GM19239 (cell line): ENCODE measurements at places on chromosomes 5 and 9.

- DNase-seq: no peak
These were observed 23.8 kb downstream of the SHC3 start for GRCh38 chr9:89154651-89155336.

DNA sequence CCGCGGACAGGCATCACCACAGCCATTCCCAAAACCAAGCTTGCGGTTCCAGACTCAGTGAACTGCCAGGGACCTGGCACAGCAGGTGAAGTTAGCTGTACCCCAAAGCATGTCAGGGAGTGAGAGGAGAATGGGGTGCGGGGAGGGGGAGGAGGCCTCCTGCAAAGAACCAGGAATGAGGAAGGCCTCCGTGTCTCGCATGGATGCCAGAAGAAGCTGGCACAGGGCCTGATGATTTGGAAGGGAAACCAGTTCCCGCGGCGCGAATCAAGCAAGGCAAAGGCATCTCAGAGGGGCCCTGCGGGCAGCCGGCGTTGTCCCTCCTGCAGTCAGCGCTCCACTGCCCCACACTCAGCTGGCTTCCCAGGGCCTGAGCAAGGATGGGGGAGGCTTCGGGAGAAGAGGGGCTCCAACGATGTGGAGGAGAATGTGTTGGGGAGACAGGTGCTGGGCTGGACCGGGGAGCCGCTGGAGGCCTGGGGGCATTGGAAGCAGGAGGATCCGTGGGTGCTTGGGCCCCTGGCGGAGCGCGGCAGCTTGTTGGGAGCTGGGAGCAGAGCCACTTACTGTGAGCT is 14.6 kb downstream of the SLC9A3 start:
- no peak for DNase-seq

- peak; percentile 22 for DNase-seq
These were observed 263.2 kb downstream of the DMAC1 start for GRCh38 chr9:7536310-7536939.

GRCh38 chr9:83680233-83680632 is 27.5 kb downstream of the UBQLN1 start:
- no peak for DNase-seq

GRCh38 chr5:100161868-100162267 is 373.3 kb upstream of the FAM174A start:
- no peak for DNase-seq

DNA sequence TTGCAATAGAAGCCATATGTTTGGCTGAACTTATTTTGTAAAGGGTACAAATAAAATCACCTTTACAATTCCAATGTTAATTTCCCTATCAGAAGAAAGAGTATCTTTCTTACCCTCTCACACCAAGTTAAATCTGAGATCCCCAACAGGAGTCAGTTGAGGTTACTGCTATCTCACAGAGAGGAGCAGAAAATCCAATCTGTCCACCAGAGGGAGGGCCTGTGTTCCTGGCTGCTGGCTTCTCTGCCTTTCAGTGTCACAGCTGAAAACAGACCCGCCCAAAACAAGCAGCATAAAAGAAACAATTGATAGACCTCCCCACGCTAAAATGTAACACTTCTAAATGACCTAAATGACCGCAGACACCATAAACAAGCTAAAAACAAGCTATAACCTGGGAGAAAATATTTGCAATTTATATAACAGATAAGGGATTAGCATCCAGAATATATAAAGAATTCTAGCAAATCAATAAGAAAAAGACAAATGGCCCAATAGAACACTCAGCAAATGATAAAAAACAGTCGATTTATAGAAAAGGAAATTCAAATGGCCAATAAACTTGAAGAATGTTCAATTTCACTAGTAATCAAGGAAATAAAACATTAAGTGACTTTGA is 24.5 kb upstream of the MVB12B start:
- no peak for DNase-seq

DNA sequence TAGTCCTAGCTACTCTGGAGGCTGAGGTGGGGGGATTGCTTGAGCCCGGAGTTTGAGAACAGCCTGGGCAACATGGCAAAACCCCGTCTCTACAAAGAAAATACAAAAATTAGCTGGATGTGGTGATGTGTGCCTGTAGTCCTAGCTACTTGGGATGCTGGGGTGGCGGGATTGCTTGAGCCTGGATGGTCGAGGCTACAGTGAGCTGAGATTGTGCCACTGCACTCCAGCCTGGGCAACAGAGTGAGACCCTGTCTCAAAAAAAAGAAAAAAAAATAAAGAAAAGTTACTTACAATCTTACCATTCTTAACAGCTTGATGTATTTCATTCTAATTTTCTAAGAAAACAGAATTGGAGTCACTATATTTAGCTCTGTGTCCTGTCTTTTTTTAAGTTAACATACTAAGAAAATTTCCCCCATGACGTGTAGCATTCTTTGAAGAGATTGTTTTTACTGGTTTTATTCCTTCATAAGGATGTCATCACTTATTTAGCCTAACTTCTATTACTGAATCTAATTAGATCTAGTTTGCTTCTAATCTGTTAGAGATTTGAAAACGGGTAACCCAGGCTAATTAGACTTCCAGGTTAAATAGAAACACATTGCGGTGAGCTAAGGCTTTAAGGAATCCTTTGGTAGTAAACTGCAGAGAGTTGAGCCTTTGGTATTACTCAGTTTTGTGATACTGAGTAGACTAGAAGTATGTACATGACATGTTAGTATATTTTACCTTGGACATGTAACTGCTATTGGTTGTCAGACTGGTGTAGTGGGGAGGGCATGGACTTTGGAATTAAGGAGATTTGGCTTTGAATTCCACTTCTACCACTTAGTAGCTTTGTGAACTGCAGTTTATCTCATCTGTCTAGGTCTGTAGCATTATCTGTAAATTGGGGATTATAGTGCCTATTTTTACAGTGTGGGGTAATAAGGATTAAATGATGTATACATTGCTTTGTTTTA is 24.0 kb downstream of the HSPA4 start:
- no peak for DNase-seq

- DNase-seq: no peak
These were observed 9.1 kb upstream of the ADAM19 start for GRCh38 chr5:157584628-157585027.

GRCh38 chr5:52864371-52864770 is 76.7 kb downstream of the ITGA1 start:
- DNase-seq: no peak

DNA sequence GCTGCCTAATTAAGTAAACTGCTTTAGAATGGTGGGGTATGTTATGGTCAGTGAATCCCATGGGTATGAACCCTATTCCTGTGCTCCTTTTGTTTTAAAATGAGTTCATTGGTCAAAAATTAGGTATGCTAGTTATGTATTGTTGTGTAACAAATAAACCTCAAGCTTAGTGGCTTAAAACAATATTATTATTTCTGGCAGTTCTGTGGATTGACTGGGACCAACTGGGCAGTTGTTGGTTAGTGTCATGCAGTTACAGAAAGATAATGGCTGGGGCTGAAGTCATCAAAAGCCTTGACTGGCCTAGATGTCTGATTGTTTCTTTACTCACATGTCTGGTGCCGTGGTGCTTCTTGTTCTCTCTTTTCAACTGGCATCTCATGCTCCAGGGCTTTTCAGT is 8.9 kb upstream of the PTAR1 start:
- DNase-seq: no peak

DNA sequence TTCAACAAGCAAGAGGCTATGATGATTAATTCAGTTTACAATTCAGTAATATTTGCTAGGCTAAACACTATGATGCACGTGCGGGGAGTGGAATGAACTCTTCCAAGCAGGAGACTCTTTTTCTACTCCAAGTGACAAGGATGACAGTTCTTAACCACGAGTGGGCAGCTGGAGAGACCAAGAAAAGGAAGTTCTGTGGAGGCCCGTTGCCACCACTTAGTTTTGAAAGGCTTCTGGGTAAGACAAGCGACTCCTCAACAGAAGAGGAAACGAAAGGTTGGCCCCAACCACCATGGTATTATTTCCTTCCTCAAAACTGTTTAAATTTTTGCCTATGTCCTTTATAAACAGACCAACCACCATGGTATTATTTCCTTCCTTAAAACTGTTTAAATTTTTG is 2.8 kb downstream of the DCAF12 start:
- no peak for DNase-seq

GRCh38 chr5:124570285-124571035 is 176.0 kb downstream of the ZNF608 start:
- no peak for DNase-seq

GRCh38 chr5:116371431-116371830 is 203.2 kb downstream of the SEMA6A start:
- DNase-seq: no peak

DNA sequence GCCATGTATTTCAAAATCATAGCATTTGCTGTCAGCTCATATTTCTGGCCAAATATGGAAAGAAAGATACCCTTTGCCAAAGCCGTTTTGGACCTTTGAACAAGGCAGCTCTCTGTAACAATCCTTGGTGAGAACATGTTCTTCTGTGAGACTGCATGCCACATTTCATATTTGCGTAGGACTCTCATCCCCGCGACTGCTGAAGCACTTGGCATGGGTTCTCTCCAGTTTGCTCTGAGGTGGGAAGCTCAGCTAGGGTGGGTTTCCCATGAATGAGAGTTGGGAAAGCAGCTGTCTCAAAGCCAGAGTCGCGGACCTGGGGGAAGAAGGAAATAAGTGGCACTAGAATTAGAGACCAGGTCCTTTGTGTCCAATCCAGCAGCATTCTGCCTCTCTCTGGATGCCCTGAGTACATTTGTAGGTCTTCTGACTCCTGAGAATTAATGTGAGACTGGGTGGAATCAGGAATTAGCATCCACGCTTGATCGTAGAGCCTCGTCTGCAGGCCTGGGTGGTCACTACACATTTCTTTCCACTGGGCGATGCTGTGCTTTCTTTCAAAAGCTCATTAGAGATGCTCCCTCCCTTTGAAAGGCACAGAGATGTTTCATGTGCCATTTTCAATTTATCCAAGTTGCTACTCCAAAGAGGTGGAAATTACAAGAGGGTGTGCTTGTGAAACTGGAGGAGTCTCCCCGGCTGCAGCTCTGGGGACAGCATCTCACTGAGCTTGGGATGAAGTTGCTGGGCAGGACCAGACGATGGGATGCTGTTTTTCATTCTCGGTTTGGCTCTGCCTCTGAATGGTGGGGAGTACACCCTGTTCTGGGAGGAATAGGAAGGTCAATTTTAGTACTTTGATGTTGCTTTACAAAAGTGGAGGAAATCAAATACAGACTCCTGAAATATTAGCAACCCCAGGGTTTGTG is 197.2 kb downstream of the GADD45G start:
- DNase-seq: no peak

DNA sequence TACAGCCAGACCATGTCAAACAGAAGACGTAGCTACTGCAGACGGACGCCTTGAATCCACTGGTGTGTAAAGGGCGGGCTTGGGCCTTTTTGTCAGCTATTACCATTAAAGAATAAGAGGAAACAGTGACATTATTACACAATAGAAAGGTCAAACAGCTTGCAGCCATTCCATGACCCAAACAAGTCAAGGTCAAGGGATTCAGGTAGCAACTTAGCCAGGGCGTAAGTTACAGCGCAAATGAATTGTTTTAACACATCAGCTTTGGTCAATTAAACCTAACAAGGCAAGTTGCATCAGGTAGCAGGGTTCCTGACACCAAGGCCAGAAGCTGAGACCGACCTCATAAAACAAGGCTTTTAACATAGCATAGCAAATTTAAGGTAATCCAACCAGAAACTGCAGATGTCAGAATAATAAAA is 15.3 kb downstream of the NFIB start:
- no peak for DNase-seq

DNA sequence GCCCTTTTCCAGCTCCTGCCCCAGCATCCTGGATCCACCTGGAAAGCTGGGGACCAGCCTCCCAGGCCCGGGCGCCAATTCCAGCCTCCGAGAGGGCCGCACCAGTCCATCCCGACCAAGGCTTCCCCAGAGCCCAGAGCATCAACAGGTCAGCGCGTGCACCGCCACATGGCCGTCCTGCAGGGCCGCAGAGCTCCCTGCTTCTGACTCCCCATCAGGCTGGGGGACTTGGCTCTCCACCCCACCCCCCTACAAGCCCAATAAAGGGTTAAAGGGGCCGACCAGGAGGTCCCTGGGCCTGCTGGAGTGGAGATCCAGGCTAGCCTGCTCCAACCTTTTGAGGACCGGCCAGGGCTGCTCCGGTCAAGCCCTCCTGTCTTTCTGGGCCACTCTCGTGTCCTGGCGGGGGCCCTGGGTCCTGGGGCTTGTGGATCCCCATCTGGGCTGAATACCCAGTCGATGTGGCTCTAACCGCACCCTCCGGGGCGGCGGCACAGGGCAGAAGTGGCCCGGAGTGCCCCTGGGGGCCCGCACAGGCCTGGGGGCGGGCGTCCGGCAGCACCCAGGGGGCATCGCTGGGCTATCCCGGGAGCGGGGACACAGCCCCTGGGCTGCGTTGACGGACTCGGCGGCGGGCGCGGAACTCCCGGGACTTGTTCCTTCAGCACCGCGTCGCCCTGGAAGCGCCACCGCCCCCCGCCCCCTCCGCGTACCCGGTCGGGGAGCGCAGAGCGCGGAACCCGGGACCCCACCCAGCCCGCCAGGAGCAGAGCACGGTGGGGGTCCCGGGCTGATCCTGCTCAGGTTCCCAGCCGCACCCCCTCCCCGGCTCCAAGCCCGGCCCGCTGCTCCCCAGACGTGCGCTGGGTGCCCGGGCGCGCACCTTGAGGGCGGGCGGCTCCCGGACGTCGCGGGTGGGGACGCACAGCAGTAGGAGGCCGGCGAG is 590 bp downstream of the ENTPD2 start:
- DNase-seq: no peak

- DNase-seq: no peak
These were observed 88.2 kb upstream of the BASP1 start for GRCh38 chr5:17129093-17129849.

GRCh38 chr9:114319147-114319546 is 3.8 kb upstream of the ORM1 start:
- no peak for DNase-seq

DNA sequence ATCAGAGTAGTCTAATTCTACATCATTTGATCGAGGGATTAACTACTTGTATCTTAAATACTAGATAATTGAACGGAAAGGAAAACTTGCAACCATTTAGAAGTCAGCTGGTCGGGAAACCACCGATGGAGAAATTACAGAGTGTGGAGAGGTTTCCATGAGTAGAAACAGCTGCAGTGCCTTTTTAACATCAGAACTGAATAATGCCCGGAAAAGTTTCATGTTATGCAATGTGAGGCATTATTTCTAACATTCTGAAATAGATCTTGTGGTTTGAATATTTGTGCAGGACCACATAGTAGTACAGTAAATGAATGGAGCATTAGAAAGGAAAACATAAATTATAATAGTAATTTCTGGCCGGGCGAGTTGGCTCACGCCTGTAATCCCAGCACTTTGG is 88.1 kb upstream of the RNF180 start:
- no peak for DNase-seq

- no peak for DNase-seq
These were observed 37.2 kb downstream of the ZNF622 start for GRCh38 chr5:16428359-16428758.

DNA sequence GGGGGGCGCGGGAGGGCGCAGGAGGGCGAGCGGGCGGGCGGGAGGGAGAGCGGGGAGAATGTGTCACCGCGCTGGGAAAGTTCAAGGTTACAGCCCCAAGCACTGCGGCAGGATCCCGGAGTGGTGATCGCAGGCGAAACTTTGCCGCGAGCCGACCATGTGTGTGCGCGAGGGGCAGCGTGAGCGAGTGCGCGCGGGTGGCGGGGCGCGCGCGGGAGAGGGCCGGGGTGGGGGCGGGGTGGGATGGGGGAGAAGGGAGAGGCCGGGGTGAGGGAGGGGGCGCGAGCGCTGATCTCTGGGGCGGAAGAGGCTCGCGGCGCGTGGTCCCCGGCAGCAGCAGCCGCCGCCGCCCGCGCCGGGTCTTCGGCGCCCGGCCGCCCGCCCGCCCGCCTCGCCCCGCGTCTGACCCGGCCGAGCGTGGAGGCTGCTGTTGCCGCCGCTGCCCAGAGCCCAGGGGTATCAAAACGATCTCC is at the start of gene NFIB:
Gene NFIB, minus strand, starts transcription at position 191 of the 473 bp plus-strand sequence. CDS start 630 bp downstream, outside the sequence.
- peak; percentile 28 for DNase-seq
